ENCODE measurements at places on chromosomes 3 and 15.

DNA sequence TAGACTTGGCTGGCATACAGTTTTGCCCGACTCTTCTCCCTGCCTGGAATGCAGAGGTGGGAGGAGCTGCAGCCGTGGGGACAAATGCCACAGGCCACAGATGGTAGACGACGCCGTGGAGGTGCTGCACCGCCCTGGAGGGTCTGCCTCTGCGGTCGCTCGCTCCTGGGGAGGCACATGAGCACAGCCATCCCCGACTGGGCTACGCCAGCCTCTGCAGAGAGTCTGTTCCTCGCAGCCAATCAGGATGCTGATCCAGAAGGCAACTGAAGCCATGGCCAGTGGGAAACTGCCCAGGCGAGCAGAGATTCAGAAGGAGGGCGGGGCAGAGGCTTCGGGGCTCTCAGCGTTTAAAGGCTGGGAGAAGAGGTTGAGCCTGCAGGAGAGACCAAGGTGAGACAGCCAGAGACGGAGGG is 11.9 kb upstream of the LRRC15 start:
- no peak for DNase-seq

DNA sequence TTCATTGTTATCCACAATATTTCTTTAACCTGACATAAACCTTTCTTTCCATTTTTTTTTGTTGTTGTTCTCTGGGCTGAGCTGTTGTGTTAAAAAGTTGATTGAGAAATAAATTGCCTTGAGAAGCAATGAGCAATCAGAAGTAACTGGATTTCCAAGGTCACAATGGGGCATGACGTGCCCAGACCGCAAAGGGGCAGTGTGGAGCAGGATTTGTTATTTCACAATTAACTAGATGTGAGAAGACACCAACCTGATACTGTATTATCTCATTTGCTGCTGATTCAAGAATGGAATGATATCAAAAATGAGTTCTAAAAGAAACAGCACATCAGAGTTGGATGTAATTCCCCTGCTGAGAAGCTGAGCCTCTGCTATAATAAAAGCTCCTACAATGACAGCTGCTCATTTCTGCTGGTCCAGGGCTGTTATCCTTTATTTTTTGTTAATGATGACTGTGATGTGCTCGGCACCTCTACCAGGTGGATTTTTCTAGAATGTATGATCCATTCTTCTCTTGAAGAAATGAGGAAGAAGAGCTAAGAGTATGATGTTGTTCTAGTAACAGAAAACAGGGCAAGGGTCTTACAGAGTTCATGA is 28.1 kb downstream of the CPNE4 start:
- no peak for DNase-seq

- no peak for DNase-seq
Measured at GRCh38 chr3:155745795-155746550, 1.1 kb upstream of the PLCH1 start.

DNA sequence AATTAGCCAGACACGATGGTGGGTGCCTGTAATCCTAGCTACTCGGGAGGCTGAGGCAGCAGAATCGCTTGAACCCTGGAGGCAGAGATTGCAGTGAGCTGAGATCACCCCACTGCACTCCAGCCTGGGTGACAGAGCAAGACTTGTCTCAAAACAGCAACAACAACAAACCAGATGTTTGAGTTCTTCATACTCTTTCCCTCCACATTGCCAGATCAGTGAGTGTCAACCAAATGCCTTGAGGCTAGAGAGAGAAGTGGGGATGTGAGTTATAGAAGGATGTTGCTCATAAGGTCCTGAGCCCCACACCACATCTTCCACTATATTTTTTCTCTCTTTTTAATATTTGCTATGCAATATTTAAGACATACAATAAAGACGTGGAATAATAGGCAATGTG is 19.8 kb downstream of the MAPKBP1 start:
- DNase-seq, result no peak

DNA sequence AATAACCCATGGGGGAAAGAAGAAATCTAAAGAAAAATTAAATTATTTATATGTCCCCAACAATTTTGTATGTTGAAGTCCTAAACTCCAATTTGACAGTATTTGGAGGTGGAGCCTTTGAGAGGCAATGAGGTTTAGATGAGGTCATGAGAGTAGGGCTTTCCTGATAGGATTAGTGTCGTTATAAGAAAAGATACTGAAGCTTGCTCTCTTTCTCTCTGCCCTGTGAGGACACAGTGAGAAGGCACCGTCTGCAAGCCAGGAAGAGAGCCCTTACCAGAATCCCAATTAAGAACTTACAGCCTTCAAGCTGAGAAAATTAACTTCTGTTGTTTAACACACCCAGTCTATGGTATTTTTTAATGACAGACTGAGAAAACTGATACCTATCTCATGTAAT is 16.1 kb upstream of the OR5AC2 start:
- no peak for DNase-seq

- DNase-seq, result no peak
Measured at GRCh38 chr3:88301273-88301995, 151.7 kb downstream of the C3orf38 start.

GRCh38 chr15:92845126-92845508 is 55.0 kb upstream of the CHD2 start:
- DNase-seq, result no peak

GRCh38 chr3:99666201-99666600 is 27.8 kb downstream of the COL8A1 start:
- DNase-seq, result no peak

GRCh38 chr15:73982222-73982962 is 9.7 kb downstream of the STOML1 start:
- DNase-seq, result no peak

DNA sequence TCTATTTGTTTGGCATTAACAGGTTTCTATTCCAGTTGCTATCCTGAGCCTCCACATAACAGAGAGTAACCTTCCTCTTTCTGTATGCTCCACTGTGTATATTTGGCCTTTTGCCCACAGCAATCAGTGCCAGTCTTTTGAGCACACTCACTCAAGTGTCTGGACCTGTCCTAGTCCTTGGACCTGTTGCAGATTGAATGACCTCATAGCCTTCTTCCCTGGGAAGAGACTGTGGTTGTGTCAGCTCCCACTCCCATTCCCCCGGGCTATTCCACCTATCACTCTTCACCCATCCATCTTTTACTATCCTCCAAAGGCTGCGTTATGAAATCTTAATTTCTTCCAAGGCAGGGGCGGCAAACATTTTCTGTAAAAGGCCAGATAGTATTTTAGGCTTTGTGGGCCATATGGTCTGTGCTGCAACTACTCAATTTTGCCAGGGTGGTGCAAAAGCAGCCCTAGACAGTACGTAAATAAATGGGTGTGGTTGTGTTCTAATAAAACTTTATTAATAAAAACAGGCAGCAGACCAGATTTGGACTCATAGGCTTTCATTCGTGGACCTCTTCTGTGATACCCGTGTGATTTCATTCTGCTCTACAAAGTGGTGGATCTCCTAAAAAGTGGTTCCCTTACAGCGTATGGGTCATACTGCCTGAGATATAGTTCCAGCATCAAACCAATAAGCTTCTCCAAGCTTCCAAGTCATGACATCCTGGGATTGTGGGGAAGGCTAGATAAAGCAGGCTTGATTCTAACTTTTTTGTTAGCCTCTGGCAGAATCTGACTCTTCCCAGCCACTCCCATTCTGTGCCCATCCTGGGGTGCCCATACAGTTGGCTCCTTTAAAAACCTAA is 57.4 kb downstream of the CDAN1 start:
- DNase-seq, result no peak

- no peak for DNase-seq
Measured at GRCh38 chr15:97874139-97874538, 86.4 kb upstream of the ARRDC4 start.

DNA sequence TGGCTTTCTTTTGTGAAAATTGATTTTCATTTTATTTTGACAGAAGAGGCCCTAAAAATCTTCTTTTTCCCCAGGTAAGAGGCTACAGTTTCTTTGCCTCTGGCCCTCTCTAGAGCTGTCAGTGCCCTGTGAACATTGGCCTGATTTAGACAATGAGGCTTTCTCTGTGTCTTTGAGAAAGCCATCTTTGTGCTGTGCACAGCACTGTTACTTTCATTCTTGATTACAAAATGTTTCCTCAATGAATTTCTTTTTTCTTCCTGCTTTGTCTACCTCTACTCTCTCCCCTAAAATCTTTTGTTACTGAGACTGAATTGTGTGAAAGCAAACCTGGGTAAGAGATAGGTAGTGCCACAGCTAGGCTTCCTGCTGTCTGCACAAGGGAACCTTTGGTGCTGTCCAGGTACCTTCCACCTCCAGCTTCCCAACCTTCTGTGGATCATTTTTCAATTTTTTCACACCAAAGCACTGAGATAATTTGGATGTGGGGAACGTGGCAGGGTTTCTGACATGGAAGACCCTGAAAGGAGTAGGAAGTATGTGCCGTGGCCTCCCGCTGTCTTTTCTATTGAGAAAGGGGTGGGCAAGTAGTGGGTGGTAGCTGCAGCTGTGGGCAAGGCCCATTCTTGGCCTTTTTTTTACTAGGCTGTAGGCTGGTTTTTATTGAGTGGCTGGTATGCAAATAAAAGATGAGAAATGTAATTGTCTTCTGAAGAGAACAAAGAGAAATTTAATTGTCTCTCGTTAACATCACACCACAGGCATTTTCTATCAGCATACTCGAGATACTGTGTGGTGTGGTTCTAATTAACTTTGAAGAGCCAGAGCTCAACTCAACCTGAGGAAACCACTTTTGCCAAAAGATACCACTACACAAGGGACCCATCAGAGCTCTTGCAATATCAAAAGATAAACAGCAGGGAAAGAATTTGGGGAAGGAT is 21.0 kb downstream of the RAB8B start:
- DNase-seq, result no peak

DNA sequence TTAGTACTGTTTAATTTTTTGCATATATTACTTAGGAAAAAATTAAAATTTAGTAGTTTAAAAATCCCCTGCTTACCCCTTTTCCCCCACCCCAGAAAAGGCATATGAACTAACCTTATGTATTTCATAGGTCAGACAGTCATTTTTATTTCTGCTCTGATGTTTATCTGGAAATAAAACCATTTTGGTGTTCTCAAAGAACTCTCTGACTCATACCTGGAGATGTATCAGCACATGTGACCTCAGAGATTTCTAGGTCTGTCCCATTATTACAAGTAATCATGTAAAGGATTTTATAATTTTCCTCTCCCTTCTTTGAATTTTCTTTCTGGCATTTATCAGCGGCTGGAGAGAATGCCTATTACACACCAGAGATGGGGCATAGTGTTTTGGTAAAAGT is 14.1 kb upstream of the CCR8 start:
- DNase-seq, result no peak

GRCh38 chr3:13470894-13471574 is 9.1 kb upstream of the HDAC11 start:
- no peak for DNase-seq

DNA sequence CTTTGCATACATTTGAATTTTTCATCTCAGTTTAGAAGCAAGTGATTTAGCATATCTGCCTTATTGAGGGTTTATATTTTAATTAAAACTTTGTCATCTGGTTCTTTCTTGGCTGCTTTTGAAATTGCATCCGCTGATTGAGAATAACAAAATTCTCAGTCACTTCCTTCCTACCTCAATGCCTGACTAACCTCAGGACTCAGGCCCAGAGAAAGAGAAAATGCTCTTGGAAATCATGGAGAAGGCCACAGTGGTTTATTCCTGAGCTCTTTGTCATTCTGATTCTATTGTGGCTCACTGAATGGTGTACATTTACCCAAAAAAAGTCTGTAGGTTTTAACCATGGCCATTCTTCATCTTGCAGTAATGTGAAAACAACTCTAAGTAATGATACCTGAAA is 533.9 kb downstream of the TBL1XR1 start:
- no peak for DNase-seq

DNA sequence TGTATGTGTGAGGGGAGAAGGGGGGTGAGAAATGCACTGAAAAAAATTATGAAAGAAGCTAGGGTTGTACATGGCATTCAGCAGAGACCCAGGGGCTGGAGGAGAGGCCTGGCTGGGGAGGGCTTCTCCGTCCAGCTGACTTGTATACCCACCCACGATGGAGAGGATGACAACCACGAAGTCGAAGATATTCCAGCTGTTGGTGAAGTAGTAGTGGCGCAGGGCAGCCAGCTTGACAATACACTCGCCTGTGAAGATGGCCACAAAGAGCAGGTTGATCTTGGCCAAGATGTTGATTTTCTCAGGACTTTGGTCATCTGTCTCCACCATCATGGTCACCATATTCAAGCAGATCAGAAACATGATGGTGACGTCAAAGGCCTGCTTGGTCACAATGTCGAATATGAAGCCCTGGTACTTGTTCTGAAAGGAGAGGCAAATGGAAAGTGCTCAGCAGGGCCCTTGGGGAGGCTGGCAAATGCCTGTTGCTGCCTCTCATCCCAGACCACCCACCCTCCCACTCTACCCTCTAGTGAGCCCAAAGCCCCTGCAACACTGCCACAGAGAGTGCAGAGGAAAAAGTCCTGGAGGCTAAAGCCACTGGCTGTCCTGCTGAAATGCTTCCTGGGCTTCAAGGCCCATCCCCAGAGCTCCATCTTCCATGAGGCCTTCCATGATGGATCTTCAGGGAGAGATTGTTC is 58.1 kb downstream of the EXOG start:
- no peak for DNase-seq

GRCh38 chr3:42164656-42165055 is 73.5 kb downstream of the TRAK1 start:
- no peak for DNase-seq

DNA sequence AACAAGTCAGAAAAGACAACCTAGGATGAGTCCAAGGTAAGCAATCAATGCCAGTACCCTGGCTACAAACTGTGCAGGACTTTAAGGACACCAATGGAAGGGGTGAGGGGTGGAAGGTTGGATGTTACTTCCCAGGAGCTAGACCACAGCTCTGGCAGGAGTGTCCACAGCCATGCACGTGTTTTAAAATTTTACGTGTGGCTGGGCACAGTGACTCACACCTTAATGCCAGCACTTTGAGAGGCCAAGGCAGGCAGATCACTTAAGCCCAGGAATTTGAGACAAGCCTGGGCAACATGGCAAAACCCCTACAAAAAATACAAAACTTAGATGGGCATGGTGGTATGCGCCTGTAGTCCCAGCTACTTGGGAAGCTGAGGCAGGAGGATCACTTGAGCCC is 14.7 kb upstream of the HDC start:
- DNase-seq, result no peak

DNA sequence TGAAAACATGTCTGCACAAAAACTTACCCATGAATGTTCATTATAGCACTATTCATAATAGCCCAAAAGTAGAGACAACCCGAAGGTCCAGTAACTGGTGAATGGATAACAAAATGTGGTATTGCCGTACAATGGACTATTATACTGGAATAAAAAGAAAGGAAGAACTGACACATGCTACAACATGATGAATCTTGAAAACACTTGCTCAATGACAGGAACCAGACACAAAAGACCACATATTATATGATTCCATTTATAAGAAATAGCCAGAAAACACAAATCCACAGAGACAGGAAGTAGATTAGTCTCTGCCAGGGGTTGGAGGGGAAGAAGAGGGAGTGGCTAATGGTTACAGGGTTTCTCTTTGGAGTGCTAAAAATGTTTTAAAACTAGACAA is 18.3 kb downstream of the SHC4 start:
- DNase-seq, result no peak

- no peak for DNase-seq
Measured at GRCh38 chr3:137194301-137194700, 236.5 kb downstream of the IL20RB start.

All from stimulated activated CD4-positive, alpha-beta T cell treated with anti-CD3 and anti-CD28 coated beads, Interleukin-15, amount 100 ng/mL, for 1 hour (primary cell).